ENCODE measurements at places on chromosomes 7 and 10.

DNA sequence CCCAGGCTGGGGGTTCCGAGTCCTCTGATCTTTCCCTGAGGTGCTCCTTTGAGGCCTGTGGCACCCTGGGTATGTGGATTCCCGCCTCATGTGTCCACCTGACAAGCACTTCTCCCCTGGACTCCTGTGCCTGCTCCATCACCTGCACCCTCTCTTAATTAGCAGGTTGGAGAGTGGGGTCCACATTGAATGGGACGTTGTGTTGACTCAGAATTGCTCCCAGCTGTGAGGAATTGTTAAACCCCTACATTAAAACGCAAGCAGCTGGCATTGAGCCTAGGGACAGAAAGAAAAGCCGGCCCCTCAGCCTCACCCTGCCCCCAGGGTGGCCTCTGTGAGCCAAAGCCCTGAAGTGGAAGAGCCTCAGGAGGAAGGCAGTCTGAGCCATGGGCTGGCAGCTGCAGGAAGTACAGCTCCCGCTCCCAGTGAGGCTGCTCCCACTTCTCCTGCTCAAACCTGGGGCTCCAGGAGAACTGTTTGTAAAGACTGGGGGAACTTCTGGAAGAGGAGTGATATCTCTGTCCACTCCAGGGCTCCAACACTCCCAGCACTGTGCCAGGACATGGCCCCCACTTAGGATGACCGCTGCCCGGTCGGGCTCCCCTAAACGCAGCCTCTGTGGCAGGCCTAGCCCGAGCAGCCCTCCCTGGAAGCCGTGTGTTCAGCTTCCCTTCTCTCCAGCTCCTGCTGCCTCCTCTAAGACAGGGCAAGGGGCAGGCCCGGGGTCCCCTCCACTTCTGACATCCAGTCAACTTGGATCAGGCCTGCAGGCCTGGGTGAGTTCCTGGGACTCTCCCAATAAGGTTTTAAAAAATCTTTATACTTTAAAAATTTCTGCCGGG, 1.8 kb upstream of the OPN4 start:
- DNase-seq, result no peak

DNA sequence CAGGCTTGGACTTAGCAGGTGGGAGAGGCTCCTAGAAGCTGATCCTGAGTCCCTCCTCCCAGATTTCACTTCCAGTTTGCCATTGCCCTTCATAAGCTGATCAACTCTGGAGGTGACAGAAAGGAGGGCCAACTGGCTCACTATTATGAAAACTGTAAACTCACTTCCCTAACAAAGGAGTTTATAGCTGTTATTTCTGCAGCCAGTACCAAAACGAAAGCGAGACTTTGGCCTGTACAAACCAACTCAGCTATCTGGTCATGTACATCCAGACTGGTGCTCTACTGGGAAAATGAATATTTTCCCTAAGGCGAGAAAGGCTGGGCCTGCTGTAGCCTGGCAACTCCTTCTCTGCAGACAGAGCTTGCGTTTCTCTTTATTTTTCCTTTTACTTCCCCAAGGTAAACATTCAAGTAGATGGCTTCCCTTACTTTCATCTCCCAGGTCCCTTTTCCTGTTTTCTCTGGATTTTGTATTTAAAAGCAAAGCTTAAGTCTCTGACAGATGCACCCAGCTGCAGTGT, 54.7 kb downstream of the GALNT17 start:
- DNase-seq, result no peak

GRCh38 chr10:8852546-8852945, 798.1 kb downstream of the GATA3 start:
- no peak for DNase-seq

GRCh38 chr10:74451127-74451829, 300.3 kb downstream of the ADK start:
- no peak for DNase-seq

DNA sequence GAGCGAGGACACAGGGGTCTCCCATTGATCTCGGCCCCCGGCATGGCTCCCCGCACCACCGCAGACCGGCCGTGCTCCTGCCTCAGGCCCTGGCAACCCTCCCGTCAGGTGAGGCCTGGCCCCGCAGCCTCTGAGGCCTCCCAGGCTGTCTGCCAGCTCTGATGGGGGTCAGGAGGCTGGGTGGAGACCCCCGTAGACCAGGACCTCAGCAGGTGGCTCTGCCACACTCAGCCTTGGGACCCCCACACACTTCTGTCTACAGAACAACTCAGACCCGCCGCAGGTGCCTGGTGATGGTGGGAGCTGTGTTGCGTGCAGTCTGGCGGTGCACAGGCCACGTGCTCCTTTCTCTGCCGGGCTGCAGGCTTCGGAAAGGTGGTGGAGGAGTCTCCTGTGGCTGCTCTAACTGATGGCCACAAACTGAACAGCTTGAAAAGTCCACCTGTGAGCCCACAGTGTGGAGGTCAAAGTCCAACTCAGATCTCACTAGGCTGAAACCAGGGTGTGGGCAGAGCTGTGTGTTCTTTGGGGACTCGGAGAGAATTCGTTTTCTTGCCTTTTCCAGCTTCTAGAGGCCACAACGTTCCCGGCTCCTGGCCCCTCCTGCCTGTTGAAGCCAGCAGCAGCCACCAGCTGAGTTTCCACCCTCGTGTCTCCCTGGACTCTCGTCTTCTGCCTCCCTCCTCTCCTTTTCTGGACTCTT, 62.5 kb downstream of the PWWP2B start:
- DNase-seq, result no peak

GRCh38 chr10:43167498-43167889, 29.2 kb downstream of the CSGALNACT2 start:
- no peak for DNase-seq

DNA sequence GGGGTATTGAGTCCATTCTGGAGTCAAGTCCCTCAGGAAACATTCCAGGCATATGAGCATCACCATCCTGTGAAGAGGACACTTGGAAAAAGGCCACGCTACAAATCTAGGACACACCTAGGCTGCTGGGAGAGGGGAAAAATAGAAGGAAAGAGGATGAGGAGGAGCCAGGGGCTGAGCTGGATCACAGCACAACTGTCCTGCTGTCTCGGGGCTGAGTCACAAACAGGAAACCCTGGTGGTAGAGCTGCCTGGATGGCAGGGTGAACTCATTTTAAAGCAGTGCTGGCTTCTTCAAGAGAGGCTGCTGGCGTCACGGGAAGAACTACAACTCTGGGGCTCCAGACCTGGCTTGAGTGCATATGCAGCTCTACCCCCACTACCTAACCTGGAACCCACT, 151.5 kb downstream of the RNF216 start:
- DNase-seq, result no peak

GRCh38 chr7:50327443-50327842, 22.9 kb downstream of the IKZF1 start:
- DNase-seq, result no peak

GRCh38 chr10:14250496-14251076, 80.1 kb downstream of the FRMD4A start:
- DNase-seq, result peak; percentile 47

DNA sequence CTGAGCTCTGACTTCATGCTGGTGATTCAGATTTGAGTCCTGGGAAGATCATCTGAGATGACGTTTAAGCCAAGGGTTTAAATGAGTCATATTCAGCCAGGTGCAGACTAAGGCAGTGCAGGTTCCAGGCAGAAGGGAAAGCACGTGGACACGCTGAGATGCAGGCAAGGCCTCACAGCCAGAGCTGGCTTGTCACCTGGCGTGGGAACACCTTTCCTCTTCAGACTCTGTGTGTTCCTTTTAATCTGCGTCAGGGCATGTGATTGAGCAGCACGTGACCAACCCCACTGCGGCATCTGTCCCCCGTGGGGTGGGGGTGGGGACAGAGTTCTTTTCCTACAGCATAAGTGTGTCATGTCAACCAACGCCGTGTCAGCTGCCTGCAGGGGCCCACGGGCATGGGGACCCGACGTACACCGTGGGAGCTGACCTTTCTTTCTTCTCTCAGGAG, 10.7 kb upstream of the IDI2 start:
- DNase-seq, result no peak

DNA sequence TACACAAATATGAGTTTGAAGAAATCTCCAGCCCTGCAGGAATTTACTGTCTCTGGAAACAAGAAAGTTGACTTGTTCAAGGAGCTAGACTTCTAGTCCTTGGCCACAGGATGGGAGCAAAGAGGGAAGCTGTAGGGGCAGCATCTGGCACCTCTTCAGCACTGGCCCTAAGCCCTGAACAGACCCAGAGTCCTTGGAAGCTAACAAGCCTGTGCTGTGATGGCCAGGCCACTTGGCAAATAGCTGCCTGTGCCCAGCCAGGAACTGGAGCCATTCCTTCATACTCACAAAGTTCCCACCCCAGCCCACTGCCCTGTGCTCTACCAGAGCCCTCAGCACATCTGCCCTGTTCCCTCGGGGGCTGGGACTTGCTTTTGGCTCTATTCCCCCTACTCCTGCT, 9.4 kb upstream of the COL13A1 start:
- no peak for DNase-seq

- DNase-seq, result no peak
These were observed 72.0 kb downstream of the SRPK2 start for GRCh38 chr7:105316578-105317344.

- no peak for DNase-seq
These were observed 37.3 kb upstream of the AKR1C2 start for GRCh38 chr10:5040781-5041470.

DNA sequence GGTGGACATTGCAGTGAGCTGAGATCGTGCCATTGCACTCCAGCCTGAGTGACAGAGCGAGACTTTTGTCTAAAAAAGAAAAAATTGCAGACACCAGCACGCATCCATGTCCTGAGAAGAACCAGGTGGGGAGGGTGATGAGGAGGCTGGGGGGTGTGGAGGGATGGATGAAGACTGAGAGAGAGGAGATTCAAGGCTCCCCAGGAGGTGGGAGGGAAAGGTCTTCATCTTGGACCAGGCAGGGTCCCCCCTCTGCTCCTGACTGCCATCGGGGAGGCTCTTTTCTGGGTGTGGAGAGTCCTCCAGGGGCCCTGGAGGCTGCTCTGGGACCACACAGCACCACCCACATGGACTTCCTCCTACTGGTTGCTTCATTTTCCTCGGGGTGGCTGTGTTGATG, 1.5 kb downstream of the SCART1 start:
- DNase-seq, result no peak

DNA sequence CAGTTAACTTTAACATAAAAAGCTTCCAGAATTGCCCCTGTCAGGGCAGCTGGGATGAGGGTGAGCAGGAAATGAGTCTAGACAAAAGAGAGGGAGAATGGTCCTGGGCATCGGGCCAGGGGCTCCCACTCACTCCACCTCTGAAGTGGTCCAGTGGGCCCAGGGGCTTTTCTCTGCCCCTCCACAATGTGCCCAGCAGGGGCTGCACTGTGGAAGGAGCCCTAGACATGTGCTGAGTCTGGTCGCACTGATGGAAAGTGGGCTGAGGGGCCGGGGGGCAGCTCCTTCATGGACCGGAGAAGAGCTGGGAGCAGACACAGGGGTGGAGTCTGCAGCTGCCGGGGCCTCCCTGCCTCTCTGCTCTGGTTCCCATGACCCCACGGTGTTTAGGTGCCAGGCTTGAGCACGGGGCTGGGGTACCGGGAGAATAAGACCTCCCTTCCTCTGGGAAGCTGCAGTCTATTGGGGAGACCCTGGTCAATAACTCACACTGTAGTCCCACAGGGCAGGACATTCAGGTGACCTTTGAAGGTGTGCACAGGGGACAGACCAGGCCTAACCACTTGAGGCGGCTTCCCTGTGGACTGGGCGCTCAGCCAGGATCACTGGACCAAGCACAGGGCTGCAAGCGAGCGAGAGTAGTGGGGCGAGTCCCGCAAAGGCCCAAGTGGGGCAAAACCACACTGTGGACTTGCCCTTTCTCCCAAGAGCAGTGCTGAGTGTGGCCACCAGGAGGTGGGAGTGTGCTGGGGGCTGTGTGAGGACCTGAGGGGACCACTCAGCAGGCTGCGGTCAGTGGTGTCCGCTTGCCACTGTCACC, 6.1 kb downstream of the ADCY1 start:
- no peak for DNase-seq

- no peak for DNase-seq
These were observed 29.2 kb downstream of the MYPN start for GRCh38 chr10:68138526-68138925.

DNA sequence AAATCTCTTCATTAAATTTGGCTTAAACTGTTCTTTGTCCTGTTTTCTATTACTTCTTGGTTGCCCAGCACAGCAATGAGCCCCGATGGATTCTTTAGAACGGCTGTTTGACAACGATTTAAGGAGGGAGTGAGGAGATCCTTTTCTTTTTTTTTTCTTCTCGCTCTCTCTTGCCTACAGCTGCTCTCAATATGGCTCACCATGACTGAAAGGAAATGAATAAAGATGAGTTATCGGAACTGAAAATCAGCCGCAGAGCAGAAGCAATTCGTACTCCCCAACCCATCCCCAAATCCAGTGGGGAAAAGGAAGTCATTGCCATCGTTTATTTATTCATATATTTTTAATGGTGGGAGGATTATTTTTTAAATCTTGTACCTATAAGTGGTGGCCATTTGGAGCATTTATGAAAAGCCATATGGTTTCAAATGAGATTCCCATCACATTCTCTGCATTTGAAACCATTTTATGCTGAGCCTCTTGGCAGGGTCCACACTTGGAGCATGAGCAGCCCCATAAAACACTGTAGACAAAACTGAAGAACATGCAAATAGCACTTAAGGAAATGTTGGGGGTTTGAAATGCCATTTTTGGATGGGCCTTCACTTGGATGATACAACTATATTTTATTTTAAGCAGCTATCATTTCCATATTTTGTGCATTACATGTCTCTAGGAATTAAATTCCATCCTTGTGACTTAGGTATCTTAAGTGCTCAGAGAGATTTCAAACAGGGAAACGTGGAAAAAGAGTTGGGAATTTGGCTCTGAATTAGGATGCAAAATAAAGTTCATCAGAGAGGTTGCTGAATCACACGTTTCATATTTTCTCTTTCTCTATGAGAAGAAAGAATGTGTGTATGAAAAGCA, 107.7 kb upstream of the FZD1 start:
- DNase-seq, result peak; percentile 40

DNA sequence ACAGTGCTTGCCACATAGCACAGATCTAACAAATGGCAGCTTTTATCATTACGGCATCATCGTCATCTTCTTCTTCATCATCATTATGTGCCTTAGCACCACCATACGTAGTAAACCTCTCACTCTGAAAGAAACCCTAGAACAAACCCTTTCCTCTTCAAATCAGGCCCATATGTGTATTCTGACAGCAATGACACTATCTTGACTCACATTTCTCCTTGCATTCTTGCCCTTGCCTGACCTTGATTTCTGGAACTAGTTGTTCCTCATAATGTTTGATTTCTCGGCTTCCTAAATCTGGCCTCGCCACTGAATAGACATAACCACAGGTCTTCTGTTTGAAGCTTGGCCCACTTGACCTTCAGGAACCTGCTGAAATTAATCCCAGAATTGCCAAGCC, 115.3 kb downstream of the DGKI start:
- no peak for DNase-seq

- no peak for DNase-seq
These were observed 108.7 kb upstream of the DGKB start for GRCh38 chr7:15011289-15011688.

- no peak for DNase-seq
These were observed 1.6 kb downstream of the MEOX2 start for GRCh38 chr7:15684871-15685270.

DNA sequence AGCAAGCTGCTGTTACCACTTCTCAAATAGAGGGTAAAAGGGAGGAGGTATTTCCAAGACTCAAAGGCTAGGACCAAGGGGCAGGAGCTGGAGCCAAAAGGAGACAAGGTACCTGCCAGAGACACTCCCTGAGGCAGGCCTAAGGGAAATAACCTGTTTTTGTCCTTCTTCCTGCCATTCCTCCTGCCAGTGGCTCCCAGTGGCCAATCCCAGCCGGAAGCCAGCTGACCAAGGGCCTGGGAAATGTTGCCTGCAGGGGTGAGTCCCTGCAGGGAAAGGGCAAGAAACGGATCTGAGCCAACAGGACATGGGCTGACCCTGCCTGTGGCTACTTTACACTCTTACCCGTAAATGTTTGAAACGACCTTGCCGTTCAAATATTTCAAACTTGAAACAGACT, 3.5 kb downstream of the CYTH3 start:
- DNase-seq, result no peak

Measured in brain (organoid and tissue), 16 donors.